Stimulated activated naive CD4-positive, alpha-beta T cell (primary cell): ENCODE measurements at places on chromosomes 7 and 10.

GRCh38 chr10:73097305-73097670 is 622 bp upstream of the P4HA1 start:
- no peak for DNase-seq

DNA sequence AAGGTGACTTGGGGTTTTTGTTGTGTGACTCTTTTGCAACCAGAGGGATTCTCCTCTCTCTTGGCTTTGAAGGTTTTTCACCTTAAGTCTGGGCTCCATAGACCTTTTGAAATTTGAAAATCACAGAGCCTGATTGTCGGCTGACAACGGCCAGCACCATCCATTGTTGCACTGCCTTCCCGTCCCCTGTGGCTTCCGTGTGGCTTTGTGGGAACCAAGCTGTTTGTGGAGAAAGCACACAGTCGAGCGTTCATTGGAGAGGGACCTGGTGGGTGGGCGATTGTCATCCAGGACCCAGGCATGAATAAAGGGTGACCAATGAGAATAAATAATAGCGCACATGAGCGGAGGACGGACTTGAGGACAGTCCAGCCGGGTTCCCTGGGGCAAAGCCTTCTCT is 7.4 kb upstream of the RAMP3 start:
- DNase-seq = no peak

- DNase-seq = no peak
Measured at GRCh38 chr7:41970941-41971340, 266.1 kb downstream of the GLI3 start.

GRCh38 chr10:68135922-68136792 is 26.9 kb downstream of the MYPN start:
- DNase-seq = no peak

GRCh38 chr7:136900005-136900404 is 31.6 kb downstream of the CHRM2 start:
- no peak for DNase-seq

- DNase-seq = no peak
Measured at GRCh38 chr10:13472359-13472758, 56.5 kb downstream of the BEND7 start.

DNA sequence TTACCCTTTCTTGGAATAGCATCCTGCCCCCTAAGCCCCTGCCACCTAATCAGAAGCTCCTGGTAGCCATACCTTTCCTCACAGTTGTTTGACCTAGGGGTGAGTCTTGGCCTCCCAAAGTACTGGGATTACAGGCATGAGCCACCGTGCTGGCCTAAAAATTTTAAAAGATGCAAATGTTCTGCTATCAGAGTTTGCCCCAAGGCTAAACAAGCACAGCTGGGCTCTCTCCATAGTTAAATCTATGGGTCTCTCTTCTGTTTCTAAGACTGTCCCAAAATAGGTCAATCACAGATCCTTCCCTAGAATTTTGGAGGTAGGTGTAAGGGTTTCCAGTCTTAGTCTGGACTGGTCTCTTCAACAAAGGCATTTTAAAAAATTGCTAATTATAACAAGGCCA is 12.9 kb upstream of the UBN2 start:
- DNase-seq = no peak

GRCh38 chr10:71402005-71402404 is 5.3 kb downstream of the CDH23 start:
- DNase-seq = no peak

DNA sequence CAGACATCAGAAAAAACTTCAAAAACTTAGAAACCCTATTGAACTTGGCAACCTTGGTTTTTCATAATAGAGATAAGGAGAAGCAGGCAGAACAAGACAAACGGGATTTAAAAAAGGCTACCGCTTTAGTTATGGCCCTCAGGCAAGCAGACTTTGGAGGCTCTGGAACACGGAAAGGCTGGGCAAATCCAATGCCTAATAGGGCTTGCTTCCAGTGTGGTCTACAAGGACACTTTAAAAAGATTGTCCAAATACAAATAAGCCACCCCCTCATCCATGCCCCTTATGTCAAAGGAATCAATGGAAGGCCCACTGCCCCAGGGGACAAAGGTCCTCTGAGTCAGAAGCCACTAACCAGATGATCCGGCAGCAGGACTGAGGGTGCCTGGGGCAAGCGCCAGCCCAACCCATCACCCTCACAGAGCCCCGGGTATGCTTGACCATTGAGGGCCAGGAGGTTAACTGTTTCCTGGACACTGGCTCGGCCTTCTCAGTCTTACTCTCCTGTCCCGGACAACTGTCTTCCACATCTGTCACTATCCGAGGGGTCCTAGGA is 115.3 kb downstream of the NRCAM start:
- no peak for DNase-seq

- DNase-seq = no peak
Measured at GRCh38 chr10:79436066-79436849, 9.2 kb downstream of the ZCCHC24 start.
